Prostate gland (tissue), 2 donors: ENCODE measurements at places on chromosomes 11 and 22. TPM values are rescaled to one million over a fixed set of nuclear protein-coding genes. Genes with fewer than 3 reads are reported as not detected.

GRM5 gene
- total RNA-seq, result not detected

DNA sequence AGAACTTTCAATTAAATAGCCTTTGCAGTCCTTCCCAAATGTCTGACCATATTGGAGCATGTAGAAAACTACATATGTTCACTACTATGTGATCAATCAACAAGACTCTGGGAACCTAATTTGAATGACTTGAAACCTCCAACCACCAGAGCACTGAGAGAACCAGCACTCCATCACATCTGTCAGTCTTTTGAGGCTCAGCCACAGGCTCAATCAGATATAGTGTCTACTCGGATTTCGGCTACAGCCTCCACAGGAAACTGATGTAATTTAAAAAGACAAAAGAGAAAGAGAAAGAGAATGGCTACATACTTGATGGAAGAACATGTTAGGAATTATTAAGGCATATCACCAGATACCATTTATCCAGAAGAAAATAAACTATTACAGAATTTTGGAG lies 859.0 kb downstream of the FAM181B start:
- DNase-seq, result no peak

DNA sequence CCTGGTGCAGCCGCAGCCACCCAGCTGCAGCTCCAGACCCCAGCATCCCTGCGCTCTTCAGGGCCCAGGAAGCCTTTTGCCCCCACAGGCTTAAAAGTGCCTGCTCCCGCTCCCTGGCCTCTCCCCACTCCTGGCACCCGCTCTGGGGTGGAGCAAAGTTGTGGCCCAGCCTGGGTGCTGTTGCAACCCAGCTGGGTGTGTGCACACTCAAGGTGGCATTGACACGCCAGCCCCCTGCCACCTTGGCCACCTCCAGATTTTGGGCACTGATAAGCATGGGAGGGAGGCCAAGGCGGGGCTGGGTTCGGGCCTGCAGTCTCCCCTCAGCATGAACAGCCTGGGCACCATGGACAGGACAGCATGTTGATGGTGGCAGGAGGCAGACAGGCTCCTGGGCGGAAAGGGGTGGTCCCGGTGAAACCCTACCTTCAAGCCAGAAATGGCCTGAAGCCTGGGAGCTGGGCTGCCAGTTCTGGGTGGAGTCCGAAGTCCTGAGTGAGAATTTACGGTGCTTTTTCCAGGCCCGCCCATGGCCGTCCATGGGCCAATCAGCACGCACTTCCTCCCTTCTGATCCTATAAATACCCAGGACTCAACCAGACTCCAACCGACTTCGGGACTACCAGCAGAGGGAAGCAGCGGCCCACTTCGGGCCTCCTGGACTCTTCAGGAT lies 23.6 kb upstream of the RNASEH2C start:
- no peak for DNase-seq

DNA sequence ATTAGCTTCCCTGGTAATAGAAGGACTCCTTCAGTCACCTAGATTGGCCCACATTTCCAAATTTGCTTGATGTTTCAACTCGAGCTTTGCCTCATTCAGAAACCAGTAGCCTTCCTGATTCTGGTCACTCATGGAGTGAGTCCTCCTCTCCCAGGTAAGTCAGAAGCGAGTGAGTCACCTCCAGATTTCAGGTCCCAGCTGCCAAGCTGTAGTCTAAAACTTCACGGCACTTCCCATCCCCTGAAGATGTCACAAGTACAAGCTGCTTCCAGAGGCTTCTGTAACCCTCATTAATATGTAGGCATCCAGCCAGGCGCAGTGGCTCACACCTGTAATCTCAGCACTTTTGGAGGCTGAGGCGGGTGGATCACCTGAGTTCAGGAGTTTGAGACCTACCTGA lies 23.5 kb downstream of the ARHGAP8 start:
- DNase-seq, result no peak

DNA sequence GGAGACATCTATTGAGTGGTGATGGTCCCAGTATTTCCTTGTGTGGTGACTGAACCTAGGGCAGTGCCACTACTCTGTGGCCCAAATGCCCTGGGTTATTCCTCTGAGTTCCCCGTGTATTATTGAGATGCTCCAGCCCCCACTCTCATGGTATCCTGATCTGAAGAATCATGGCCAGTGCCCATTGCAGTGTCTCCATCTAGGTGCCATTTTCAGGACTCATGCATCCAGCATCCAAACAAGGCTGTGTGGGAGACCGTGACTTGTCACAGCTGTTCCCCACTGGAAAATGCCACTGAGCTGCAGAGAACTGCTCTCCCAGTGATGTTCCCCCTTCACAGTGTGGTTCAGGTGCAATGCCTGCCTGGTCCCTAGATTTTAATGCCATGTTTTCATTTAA lies 24.7 kb downstream of the GGTLC2 start:
- DNase-seq, result no peak
